ENCODE measurements at places on chromosomes 5 and 9.

DNA sequence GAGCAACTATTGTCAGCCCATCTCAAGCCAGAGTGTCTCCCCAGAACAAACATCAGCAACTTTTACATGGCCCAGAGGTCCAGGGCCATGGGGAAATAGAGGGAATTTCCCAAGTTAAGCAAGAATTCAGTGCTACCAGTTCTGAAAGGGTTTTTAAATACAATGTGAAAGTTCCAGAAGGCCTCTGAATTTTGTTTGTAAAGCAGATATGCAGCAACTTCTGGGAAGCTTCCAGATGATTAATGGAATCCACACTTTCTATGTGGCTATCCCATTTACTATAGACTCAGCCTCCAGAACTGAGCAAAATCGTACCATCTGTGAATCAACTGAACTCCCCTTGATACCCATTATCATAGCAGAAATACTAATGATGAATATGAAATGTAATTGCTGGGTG, 93.8 kb downstream of the FEM1C start:
- no peak for DNase-seq

DNA sequence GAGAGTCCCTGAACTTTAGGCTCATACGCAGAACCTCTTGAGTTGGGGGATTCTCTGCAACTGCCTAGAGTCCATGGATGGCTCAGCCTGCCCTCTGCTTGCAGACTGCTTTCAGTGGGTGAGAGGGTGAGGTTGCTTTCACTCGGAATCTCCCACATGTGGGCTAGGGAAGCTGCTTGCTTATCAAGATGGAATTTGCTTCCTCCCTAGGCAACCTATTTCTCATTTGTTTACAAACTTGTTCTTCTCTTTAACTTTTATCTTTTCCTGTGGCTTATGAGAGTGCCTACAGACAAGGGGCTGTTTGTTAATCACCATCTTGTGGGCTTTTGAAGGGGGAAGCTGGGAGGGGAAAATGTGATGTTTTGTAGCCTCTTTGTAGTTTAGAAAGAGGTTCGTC, 10.0 kb downstream of the TLE4 start:
- no peak for DNase-seq

DNA sequence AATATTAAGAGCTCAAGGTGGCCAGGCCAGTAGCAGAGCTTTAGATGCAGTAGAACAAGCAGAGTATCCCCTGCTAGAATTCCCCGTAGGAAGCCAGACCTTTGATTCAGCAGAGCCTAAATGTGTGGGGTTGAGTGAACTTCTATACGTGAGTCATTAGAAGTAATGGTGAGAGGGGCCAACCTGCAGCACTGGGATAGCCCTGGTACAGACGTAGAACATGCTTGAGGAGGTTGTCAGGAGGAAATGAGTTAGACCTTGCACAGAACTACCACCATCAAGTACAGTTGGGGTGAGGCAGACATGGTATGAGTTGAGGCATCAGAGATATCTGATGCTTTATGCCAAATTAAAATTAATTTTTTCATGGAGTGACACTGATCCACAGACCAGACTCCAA, 42.0 kb downstream of the PDCD1LG2 start:
- no peak for DNase-seq

DNA sequence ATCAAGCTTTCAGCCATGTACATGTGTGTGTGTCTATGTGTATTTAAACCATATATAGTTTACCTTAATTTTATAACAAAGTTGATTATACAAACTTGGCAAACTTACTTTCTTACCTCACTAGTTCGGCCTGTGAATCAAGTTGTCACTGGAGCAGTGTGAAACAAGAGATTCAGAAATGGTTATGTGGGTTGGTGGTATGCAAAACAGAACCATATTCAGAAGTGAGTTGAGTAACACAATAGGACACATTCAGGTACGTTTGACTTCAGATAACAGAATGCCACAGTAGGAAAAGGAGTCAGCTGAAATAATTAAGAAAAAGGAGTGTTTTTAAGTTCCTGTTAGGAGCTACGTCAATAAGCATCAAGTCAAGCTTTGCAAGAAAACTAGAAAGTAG, 21.5 kb downstream of the XPA start:
- DNase-seq = no peak

DNA sequence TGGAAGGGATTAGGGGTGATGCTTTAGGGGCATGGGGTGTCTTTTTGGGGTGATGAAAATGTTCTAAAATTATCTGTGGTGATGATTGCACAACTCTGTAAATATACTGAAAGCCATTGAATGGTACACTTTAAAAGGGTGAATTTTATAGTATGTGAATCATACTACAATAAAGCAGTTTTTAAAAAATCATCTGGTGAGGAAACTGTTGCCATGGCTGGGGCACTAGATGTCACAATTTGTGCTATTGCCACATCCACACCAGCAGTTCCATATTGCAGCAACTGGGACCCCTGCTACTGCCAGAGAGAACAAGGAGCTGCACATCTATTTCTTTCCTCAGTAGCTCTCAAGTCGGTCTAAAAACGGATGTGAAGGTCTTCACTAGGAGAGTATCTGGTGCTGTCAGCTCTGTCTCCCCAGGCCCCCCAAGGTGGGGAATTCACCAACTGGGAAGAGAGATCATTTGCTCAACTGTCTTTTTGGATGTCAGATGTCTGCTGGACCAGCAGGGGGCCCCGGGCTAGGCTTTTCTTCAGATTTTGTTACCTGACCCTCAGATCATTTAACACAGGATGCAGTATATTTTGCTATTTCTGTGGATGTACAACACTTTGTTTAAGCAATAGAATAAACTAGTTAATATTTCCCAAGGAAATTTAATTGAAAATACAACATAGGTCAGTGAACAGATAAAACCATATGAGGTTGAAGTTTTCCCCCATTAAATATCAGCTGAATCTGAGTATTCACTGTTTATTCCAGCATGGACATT, 13.2 kb downstream of the CMYA5 start:
- no peak for DNase-seq

Data from NCI-H187 (cell line).